ENCODE measurements at places on chromosomes 12 and 14. TPM values are rescaled to one million over a fixed set of nuclear protein-coding genes. Genes with fewer than 3 reads are reported as not detected.
A peak's percentile ranks its signal among the peaks of the same experiment; 100 is the strongest.

DNA sequence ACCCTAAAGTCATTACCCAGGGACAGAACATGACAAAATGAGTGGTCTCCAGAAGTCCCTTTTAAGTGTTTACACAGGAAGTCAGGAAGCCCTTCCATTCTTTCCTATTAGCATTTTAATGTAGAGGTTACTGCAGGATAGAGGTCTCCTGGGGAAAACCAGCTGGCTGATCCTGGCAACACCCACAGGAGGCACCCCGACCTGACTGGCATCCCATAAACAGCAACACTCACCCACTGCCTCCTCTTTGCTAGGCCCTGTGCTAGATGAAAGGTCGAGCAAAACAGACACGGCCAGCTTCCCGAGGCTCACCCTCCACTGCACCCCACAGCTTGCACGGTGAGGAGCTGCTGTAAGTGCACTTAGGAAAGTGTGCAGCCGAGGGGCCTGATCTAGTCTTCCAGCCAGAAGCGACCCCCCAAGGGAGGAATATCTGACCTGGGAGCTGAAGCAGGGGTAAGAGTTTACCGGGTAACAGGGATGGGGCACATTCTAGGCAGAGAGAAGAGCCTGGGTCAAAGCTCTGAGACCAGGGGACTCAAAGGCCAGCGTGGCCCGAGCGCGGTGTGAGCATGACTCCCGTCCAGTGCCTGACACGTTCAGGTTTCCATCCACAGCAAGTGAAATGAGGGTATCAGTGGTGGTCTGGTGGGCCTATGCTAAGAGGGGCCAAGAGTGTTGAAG lies 9.0 kb downstream of the DAZAP2 start:
- ATAC-seq = no peak

GRCh38 chr14:60575008-60575407 lies 66.1 kb downstream of the SIX6 start:
- ATAC-seq = no peak

DNA sequence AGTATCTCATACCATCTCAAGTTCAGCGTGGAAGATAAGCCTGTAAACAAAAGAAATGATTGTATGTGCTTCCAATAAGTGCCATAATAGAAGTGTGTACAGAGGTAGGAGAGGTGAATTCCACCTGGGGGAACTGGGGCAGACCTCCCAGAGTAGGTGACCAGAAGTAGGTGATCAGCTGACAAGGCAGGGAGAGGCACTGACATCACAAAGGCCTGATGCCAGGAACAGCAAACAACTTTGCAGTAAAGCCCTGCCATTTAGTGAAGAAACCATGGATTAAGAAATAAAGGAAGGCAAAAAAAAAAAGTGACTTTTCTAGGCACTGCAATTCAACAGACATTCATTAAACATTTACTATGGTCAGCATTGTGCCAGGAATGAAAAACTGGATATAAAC lies 31.1 kb downstream of the NR1H4 start:
- ATAC-seq = no peak

- peak; percentile 55 for ATAC-seq
Measured at GRCh38 chr12:85866986-85867776, 6.9 kb upstream of the NTS start.

- no peak for ATAC-seq
Measured at GRCh38 chr12:25295361-25295760, 44.6 kb upstream of the KRAS start.

GRCh38 chr12:123071857-123072256 lies 79.0 kb downstream of the PITPNM2 start:
- no peak for ATAC-seq

DNA sequence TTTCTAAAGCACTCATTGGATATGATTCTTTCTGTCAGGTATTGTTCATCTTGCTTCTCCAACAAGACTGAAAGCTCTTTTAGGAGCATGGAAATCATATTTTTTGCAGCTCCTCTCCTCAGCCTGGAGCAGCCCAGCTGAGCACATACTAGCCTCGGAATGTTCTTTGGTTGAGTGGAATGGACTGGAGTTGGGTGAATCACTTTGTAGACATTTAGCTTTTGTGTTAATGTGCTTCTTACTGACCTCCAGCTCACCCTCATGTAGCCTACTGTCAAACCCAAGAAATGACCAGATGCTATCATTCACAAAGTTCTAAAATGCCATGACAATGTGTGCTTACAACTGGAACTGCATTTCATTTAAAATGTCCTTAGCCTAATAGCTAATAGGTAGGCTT lies 161.1 kb downstream of the NUAK1 start:
- ATAC-seq = no peak

- no peak for ATAC-seq
Measured at GRCh38 chr12:22797701-22798100, 172.7 kb downstream of the ETNK1 start.

DNA sequence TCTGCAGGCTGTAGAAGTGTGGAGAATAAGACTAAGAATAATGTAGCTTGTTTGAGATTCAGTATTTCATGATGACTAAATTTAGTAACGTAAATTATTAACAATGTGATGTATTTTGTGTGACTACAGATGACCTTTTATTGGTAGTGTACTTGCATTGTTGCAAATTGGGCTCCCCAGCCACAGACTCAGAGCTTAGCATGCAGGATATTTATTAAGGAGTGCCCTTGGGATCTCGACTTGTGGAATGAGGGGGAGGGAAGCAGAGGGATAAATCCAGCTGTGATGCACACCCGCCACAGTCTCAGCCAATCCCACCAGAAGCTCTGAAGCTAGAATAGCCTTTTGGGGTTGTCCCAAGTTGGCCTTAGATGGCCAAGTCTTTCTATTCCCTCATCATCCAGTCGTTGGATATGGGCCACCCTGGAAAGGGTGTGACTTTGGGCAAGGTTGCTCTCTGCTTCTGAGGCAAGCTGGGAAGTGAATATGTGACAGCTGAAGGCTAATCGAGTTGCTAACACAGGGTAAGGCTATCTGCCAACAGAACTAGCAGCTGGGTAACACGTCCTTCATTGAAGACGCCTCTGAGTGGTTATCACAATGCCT lies 42.1 kb upstream of the USP44 start:
- peak; percentile 53 for ATAC-seq

DNA sequence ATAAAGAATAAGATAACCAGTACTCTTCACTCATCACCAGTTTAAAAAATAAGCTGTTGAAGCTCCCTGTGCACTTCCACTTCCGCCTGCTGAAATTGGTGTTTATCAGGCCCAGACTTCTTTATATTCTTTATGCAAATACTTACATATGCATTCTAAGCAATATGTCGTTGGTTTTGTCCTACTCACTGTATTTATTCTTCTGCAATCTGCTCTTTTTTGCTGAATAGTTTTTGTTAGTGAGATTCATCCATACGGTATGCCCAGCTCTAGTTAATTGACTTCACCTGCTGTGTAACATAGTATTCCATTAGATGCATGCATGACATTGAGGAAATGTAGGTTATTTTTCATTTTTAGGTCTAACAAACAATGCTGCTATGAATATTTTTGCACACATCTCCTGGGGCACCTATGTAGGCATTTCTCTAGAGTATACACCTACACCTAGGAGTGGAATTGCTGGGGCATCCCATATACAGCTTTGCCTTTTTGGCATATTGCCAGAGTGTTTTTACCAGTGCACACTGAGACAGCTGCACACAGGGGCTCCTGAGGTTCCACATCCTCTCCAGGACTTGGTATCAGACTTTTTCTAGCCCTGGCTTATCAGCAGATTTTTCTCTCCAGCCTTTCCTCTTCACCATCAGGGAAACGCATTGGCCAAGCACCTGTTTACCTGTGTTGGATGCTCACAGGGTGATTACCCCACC lies 1.0 kb upstream of the NRIP2 start:
- ATAC-seq = no peak

GRCh38 chr12:11722578-11723138 lies 73.2 kb downstream of the ETV6 start:
- ATAC-seq = no peak

DNA sequence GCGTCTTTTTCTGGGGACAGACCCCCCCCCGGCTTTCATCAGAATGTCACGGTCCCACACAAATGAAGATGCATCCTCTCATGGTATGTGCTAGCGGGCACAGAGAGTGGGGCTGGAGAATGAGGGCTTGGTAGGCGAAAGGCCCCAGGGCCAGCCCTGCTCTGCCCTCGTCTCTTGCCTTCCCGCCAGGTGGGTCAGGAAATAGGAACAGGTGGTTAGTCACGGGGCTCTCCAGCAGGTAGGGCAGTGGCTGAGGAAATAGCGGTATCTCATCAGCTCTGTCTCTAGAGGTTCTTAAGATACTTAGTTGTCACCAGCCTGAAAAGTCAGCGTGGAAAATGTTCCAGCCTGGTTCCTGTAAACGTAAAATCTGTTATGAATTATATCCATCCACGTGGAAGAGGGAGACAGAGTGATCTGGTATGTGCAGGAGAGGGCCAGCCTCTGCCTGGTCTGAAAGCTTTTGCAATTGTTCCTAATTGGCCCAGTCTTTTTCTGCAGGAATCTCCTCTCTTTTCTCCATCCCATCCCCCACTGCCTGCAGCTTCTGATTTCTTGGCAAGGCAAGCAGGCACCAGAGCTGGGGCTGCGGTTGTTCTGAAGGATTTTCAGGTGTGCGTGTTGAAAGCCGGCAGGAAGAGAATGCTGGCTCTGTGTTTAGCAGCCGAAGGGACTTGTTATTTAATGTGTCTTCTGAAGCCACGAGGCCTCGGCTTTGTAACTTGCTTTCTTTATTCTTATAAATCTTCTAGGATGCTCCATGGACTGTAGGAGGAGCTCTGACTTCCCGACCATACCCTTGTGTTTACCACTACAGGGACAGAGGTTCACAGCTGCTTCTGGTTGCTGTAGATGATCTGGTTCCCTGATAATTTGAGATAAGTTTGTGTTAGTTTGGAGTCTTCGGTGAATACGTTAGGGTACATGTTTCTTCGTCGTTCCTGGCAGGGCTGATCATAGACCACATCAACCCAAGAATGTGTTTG lies 131.1 kb downstream of the CACNA1C start:
- peak; percentile 56 for ATAC-seq

DNA sequence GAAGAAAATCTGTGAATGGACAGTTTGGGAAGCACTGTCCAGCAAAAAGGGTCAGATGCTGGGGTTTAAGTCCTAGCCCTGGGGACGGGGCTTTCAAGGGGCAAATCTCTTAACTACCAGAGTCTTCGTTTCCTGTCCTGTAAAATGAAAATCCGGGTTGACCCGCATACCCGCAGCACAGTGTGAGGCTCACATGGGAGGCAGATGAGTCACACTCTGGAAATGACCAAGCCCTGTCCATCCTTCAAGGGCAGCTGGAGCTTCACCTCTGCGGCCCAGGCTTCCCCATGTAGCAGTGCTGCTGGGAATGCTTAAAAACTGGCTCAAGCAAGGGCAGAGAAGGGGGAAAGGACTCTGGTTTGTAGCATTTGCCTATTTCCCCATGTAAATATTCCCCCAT lies 19.0 kb downstream of the FAM181A start:
- no peak for ATAC-seq

DNA sequence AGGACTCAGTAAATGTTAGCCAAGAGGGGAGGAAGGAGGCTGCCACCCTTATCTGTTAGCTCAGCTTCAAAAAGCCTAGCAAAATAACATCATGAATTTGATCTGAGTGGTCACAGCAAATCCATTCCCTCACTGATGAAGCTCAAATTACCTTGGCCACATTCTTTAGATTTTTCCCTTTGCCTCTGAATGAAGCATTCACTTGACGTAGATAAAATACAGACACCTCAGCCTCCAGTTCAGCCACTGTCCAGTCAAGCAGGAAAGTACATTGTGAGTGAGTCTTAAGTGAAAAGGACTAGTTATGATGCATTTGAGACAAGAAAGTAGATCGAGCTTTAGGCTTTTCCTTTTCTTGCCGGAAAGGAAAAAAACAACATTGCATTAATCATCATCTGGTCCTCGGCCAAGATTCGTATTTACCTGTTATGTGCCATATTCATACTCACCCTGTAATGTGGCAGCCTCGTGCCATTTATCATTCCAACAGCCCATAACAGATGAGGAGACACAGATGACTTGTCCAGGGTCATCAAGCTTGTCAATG lies 146.5 kb downstream of the ETV6 start:
- no peak for ATAC-seq

DNA sequence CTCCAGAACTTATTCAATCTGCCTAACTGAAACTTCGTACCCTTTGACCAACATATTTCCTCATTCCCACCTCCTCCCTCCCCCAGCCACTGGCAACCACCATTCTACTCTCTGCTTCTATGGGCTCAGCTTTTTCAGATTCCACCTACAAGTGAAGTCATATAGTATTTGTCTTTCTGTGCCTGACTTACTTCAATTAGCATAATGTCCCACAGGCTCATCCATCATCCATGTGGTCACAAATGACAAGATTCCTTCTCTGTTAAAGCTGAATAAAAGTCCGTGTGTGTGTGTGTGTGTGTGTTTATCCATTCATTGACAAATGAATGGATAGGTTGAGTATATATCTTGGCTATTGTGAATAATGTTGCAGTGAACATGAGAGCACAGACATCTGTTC lies 1.3 kb upstream of the C14orf39 start:
- no peak for ATAC-seq

DNA sequence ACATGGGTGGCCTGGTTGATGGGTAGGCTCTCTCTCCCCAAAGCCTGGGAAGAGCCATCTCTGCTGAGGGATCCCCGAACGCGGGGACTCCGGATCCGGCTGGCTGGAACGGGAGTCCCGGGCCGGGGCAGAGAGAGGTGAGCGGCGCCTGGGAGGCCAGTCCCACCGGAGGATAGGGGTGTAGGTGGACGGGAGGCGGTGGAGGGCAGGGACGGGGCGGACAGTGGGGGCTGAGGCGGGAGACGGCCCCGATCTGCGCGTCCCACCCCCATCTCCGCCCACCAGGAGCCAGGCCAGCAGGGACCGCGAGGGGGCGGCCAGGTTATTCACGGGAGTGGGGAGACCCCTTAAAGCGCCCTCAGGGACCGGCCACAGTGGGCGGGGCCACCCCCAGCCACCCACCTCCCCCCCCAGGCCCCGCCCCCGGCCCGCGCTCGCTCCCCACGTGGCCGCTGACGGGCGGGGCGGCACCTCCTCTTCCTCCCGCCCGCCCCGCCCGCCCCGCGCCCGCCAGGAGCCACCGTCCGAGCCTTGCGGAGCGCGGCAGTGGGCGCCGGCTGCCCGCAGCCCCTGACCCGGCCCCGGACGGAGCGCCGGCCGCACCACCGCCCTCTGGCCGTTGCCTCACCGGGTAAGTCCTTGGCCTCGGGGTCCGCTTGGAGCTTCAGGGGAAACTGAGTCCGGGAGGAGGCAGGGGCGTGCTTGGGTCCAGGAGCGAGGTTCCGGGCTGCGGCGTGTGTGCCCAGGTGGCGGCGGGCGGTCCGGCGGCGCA lies at the start of gene INF2:
Gene INF2, plus strand, starts transcription at position 510 of the 772 bp plus-strand sequence. CDS start 11,748 bp downstream, outside the sequence.
- ATAC-seq = peak; percentile 69

GRCh38 chr12:65307169-65307501 lies 28.7 kb downstream of the MSRB3 start:
- no peak for ATAC-seq

The TSPAN19 gene
- not detected for total RNA-seq

The TMEM233 gene
- total RNA-seq = not detected

The BMAL2 gene
- 3.0 TPM for total RNA-seq

The FERMT2 gene
- total RNA-seq = 364 TPM

The PROX2 gene
- not detected for total RNA-seq

Measured in gastroesophageal sphincter (tissue), 4 donors.